ENCODE measurements at places on chromosomes 6 and 20.

GRCh38 chr6:168450917-168451316 is 9.9 kb downstream of the SMOC2 start:
- no peak for DNase-seq

DNA sequence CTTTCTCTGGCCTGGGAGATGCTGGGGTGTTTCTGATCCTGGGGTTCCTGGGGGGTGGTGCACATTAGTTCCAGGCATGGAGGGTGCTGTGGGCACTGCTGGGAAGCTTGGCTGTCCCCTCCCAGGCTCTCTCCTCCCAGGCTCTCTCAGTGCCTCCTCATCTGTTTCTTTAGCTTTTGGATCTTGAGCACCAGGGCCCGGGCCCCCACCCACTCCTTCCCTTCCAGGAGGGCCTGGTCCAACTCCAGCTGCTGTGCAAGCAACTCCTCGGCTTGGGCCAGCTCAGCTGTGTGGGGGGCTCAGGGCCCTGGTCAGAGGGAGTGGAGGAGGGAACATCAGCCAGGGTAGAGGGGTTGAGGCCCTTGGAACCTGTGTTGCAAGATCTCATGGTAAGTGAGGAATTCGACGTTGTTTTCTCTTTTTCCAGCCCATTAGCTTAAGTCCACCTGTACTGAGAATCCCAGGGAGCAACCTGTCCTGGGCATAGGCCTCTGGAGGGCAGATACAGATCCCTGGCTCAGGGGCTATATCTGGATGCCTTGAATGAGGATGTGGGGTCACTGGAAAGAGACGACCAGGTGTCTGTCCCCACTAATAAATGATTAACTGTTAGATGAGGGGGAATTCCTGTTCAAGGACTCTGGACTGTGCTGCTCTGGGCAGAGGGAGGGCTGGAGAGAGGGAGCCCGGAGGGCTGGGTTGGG is 34.5 kb upstream of the HLA-A start:
- DNase-seq, result no peak

DNA sequence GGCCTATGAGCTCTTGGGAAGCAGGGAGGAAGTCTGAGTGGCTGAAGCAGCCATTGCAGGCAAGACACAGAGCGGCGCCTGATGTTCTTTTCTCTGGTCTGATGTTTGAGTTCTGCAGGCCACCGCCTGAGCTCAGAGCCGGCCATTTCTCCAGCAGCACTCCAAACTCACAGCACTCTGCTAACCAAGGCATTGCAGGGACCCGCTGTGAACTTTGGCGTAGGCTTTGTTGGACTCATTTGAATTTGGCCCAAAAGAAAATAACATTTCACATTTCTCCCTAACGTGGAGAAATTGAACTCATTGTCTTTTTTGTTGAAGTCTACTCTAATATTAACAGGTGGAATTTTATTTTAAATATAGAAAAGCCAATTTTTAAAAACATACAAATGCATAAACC is 336.1 kb downstream of the FARS2 start:
- DNase-seq, result no peak

DNA sequence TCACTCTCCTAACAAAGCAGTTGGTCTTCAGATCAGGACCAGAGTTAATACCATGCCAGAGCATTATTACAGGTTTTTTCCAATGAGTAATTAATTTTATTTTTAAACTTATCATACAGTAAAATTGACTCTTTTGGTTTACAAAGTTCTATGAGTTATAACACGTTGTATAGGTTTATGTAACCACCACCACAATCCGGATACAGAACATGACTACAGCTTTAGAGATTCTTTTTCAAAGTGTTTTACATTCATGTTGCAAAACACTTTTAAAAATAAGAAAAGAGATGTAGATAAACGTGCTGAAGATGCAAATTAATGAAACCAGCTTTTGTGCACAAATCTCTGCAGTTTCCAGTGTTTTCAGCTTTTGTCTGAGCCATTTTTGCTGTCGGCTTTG is 1.5 kb upstream of the TPBG start:
- no peak for DNase-seq

DNA sequence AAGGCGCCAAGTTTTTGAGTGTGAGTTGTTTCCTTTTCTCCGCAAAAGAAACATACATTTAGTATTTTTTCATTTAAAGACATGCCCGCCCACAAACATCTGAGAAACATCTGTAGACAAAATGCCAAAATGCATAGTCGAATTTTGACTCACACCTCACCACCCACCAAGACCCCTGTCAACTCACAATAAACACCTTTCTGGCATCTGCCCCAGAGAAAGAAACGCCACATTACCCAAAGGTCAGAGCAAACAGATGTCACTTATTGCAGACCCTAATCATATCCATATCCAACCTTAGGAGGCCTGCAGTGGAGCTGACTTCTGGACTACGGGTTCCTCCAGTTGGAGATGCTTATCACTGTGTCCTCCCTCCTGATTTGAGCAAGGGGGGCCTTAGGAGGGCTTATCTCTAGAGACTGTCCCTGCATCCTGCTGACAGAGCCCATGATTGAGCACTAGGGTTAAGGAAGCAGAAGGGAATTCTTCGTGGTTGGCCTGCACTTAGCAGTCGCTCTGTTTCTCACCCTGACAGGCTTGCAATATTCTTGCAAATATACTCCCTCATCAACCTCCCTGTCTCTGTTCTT is 90.5 kb upstream of the TBX18 start:
- no peak for DNase-seq

DNA sequence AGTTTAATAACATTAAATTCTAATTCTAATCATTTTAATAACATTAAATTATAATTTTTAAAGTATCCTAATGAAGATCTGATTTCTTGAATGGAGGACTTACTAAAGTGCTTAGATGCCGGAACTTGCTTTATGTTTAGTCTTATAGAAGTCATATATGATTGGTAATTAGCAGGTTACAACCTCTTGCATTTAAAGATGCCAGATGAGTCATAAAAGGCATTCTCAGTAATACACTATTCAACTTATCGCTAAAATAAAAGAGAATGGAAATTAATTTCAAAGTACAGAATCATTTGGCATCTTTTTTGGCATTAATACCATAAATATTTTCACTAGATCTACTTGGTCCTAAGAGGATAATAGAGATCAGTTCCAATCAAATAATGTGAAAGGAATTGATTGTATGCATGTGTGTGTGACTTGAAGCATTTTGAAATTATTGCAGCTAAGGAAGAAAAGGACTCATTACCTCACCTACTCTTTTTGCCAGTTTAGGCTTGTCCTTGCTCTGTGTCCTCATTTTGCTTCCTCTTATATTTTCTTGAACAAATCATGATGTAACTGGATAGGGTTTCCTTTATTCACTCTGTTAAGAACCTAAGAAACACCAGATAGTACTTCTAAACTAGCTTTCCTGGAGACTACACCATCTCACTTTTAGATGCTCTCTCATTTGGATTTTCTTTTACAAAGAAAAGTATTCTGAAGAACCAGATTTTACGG is 2.7 kb downstream of the COL21A1 start:
- no peak for DNase-seq

DNA sequence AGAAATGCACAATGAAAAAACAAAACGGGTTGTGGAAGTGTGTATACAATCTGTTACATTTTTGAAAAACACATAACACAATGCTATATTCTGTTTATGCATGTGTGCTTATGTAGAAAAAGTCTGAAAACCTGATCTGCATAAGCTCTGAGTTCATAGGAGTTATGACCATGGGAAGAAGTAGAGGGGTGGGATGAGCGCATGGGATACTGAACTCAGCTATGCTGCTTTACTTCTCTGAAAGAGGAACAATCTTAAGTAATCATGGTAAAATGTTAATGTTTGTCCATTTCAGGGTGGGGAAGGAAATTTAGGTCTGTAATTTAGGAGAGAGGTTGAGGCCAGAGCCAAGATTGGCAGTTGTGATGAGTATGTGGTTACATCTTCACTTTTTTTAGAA is 126.8 kb downstream of the MTHFD1L start:
- DNase-seq, result no peak
